Inflammatory macrophage (primary cell): ENCODE measurements at places on chromosomes 4 and X.

DNA sequence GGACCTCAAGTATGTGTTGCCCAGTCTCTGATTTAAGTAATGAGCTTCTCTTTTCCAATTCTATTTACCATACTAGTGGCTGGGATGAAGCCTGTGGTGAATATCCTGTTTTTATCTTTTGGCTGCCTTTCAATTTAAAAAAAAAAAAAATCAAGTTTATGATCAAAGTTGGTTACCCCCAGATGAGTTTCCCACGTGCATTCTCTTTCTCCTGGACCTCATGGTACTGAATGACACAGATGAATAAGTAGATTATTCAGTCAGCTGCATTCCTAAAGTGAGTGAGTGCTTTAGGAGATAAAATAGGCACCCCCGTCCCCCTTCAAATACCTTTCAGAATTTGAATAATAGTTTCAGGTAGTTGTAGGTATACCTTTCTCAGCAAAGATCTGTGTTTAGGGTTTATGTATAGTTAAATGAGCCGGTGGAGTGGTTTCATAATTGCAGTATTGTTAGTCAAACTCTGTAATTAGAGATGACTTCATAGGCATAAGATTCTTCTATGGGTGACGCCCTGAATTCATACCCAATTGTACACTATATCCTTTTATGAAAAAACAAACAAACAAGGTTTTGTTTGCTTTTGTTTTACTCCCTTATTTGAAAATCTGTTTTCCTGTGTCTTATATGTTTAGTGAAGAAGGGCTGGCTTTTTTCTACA, 41.9 kb downstream of the PLS3 start:
- DNase-seq, result no peak

DNA sequence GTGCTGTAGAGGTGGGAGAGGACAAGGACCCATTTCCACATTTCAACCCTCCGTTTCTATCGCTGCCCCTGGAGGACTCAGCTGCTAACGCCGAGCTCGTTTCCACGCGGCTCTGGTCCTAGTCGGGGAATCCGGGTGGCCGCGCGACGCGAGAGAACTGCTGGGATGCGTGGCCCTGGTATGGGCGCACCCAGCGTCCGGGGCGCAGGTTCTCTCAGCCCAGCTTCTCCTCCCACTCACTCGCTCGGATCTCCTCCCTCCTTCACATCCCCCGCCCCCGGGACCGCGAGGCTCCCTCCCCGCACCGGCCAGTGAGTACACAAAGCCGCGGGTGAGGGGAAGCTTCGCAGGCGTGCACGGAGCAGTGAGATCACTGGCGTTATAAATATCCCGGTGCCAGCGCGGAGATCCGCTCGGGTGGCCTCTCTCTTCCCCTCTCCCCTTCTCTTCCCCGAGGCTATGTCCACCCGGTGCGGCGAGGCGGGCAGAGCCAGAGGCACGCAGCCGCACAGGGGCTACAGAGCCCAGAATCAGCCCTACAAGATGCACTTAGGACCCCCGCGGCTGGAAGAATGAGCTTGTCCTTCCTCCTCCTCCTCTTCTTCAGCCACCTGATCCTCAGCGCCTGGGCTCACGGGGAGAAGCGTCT, at the start of gene FGF5:
TSS of gene FGF5 (plus strand) at position 412 of the 649 bp plus-strand sequence. CDS start at position 573, 161 bp downstream.
- peak; percentile 43 for DNase-seq

- no peak for DNase-seq
These were observed at the start of gene KLHL34 for GRCh38 chrX:21658152-21658737. Gene KLHL34 (minus strand): TSS chrX:21658330. CDS start chrX:21657788, 542 bp downstream.

GRCh38 chr4:33395731-33396485, 2675.7 kb downstream of the PCDH7 start:
- no peak for DNase-seq

DNA sequence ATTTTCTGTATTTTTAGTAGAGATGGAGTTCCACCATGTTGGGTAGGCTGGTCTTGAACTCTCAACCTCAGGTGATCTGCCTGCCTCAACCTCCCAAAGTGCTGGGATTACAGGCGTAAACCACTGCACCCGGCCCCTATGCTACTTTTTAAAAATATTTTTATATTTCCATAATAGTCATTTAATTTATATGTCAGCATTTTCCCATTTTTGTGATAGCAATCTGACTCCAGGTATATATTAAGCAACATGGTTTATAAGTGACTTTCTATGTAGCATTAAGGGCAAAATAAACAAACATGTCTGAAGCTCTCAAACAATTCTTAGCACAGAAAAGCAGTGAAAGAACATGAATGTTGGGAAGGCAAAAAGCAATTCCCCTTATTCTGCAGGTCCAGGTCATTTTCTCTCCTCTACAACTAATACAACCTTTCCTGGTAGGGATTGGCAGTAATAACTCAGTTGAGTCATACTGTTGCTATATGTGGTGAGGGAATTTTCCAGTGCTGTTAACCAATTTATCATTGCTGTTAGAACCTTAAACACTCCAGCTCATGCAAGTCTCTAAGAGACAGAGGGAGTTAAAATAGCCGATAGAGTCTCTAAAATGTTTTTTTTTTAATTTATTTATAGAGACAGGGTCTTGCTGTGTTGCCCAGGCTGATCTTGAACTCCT, 24.0 kb downstream of the SMIM14 start:
- DNase-seq, result no peak

- DNase-seq, result no peak
These were observed 182.9 kb downstream of the MAML3 start for GRCh38 chr4:139971111-139971510.

DNA sequence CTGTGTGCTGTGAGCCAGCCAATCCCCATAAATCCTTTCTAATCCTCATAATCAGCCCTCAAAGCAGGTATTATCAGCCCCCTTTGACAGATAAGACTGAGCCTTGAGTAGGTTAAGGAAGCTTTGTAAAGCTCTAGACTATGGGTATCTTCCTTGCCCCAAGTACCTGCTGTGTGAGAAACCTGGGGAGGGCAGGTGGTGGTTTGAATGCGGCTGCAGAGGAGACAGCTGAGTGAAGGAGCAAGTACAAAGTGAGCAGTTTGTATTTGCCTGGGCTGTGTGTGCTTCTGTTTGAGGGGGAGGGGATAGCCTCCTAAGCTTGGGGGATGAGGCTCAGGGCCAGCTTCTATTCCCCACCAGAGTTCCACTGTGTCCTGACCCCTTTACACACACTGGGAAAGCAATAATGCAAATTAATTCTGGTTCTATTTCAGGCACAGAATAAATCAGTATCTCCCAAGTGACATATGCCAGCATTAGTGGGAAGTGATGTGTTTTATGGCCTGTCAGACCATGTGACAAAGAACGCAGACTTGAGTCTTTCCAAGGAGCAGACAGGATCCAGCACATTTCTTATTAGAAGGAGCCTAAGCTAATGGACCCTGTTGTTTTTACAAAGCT, 63.5 kb downstream of the EVC start:
- no peak for DNase-seq

DNA sequence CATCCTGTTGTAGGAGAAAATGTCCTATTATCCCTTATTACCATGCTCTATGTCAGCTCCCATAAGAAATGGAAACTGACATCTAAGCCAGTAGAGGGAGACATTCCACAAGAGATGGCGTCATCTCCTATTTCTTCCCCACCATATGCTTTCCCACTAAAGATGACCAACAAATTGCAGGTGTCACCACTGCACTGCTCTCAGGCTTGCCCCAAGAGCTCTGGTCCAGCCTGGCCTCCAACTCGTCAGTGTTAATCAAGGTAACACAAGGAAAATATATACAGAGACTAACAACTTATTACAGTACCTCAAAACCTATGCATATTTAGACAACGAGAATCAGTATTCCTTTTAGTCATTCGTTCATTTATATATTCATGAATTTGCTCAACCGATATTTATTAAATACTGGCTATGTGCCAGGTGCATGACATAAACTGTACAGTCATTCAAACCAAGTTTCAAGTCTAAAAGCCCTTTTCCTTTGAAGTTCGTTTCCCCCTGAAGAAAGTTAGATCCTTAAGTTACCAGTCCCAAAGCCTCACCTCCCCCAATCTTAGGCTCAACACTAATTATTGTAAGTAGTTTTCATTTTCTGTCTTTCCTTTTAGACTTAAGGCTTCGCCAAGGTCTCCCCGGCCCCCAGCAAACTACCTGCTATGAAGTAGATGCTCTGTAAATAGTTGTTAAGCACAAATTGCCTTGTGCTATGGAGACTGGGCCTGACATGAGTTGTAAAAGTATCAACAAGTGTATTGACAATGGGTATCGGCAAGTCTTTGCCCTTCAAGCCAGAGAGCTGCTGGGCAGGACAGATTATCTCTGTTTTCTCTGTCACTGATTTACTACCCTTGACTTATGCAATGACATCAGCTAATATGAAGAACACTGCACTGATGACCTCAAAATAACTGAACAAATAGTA, 3.1 kb upstream of the FGB start:
- peak; percentile 33 for DNase-seq

GRCh38 chrX:68417651-68418050, 15.6 kb downstream of the OPHN1 start:
- DNase-seq, result no peak

DNA sequence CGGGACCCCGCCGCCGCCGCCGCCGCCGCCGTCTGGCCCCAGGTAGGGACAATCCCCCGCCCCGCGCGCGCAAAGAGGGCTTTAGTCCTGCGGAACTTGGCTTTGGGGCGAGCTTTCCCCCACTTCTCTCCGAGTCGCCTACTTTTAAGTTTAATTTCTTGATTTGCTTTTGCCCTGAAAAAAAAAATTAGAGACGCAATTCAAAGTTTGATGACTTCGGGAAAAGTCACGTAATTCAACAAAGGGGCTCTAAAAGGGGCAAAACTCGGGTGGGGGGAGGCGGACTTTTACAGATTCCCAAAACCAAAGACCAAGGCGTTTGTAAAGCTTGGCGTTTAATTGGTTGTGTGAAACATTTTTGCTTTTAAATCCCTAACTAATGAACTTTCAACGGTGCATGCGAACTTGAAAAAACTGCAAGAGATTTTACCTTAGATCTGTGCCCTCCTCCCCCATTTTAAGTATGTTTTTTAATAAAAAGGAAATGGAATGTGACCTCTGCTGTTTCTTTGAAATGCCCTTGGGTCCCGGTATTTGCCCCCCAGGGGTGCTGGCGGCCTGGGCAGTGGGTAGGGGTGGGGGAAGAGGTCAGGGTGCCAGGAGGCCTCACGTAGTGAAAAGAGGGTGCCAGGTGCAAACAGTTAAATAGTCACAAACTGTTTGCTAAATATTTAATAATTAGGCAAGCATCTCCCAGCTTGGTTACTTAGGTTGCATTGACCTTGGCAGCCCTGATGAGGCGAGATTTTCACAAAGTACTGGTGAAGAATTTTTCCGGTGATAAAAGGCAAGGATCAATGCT, 209.7 kb downstream of the NWD2 start:
- no peak for DNase-seq
